ENCODE measurements at places on chromosomes 6 and 20. TPM values are rescaled to one million over a fixed set of nuclear protein-coding genes. Genes with fewer than 3 reads are reported as not detected.

SOX18 gene
- not detected for total RNA-seq

CASS4 gene
- total RNA-seq = 12.9 TPM

GLP1R gene
- total RNA-seq = not detected

DNA sequence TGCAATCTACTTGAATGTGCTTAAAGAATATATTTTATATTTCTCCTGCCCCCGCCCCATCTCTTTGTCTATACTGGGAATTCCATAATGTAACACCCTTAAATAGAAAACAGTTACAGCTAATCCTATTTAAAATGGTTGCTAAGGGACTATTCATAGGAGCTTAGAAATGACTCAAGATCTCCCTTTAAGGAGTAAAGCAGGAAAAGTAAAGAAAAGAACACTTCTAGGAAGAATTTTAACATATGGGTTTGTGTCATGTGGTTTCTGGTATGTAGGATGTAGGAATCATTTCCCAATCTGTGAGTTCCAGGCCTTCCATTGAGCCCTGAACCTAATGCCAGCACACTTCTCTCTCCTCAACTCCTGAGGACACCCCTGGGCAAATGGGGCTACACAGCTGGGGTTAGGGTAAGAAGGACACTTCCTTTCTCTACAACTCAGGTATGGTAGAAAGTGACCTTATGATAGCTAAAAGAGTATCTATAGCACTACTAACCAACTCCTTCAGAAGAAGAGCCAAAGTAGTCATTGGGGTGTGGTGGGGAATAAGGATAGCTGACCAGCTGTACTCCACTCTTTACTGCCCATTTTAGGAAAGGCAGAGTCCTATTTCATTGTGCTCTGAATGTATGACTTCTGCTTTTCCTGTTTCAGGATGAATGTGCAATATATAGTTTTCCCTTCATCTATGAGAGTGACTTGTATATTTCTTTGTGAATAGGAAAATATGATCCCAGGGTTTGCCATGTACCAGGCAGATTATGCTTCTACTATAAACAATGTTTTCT, 27.3 kb downstream of the RIMS1 start:
- H3K4me3 ChIP-seq = no peak overlapping the region
- no peaks in the 10 kb centered on the region for H3K27me3 ChIP-seq
- H3K36me3 ChIP-seq = no peaks in the 10 kb centered on the region
- no peak overlapping the region for H3K27ac ChIP-seq
- no peaks in the 10 kb centered on the region for H3K4me1 ChIP-seq

DNA sequence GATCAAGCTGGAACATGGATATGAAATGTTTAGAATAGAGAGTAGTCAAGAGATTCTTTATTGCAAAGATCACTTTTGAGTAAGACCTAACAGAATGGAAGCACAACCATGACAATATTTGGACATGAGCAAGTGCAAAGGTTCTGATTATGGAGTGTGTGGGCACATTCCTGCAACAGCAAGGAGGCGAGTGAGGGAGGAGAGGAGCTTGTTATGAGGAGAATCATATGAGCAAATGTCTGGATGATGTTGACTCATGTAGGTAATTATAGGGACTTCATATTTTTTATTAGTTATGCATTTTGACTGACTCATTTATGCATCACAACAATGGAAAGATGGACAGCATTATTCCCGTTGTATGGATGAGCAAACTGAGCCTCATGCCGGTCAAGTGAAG, 100.8 kb upstream of the SLC35B3 start:
- no peak overlapping the region for H3K27ac ChIP-seq
- no peak for DNase-seq
- H3K36me3 ChIP-seq = no peaks in the 10 kb centered on the region
- no peak overlapping the region for H3K4me3 ChIP-seq
- peaks cover 9% of the 10 kb centered on the region for H3K27me3 ChIP-seq
- no peaks in the 10 kb centered on the region for H3K4me1 ChIP-seq

DNA sequence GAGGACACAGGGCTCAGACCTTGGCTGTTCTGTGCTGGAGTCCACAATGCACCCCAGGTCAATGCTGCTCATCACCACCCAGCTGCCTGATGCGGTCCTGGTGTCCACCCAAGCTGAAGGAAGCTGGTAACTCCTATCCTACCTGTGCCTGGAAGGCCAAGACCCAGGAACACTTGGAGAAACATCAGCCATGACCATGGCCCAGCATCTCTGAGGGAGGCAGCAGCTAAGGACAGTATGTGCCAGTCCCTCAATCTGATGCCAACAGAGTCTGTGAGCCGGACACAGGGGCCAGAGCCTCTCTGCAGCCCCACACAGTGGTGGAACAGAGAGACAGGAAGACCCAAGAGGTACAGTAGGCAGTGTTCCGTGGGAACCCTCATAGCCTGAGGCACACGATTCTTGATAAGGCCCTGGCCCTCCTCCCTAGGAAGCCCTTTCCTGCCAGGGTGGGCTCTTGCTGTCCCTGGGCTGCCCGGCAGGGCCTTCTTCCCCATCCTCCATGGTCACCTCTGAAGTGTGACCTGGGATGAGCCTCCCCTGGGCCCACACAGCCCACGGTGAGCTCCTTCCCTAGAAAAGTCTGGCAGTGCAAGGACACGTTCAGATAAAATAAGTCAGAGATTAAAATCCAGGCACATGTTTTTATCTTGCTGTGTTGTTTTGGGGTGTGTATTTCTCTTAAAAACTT, 170.7 kb downstream of the THBS2 start:
- H3K27ac ChIP-seq = no peak overlapping the region
- no peaks in the 10 kb centered on the region for H3K4me1 ChIP-seq
- no peak for DNase-seq
- H3K4me3 ChIP-seq = no peak overlapping the region

GRCh38 chr6:41466437-41466990, 79.7 kb upstream of the FOXP4 start:
- H3K4me1 ChIP-seq = peaks cover 9% of the 10 kb centered on the region
- H3K4me3 ChIP-seq = no peak overlapping the region
- H3K27ac ChIP-seq = no peak overlapping the region
- H3K27me3 ChIP-seq = peaks cover 49% of the 10 kb centered on the region
- DNase-seq = no peak

- H3K36me3 ChIP-seq = no peaks in the 10 kb centered on the region
- DNase-seq = no peak
- H3K27ac ChIP-seq = no peak overlapping the region
- H3K4me1 ChIP-seq = peaks cover 10% of the 10 kb centered on the region
- peaks cover 2% of the 10 kb centered on the region for H3K27me3 ChIP-seq
These were observed 10.2 kb upstream of the PEDS1 start for GRCh38 chr20:50163570-50164317.

DNA sequence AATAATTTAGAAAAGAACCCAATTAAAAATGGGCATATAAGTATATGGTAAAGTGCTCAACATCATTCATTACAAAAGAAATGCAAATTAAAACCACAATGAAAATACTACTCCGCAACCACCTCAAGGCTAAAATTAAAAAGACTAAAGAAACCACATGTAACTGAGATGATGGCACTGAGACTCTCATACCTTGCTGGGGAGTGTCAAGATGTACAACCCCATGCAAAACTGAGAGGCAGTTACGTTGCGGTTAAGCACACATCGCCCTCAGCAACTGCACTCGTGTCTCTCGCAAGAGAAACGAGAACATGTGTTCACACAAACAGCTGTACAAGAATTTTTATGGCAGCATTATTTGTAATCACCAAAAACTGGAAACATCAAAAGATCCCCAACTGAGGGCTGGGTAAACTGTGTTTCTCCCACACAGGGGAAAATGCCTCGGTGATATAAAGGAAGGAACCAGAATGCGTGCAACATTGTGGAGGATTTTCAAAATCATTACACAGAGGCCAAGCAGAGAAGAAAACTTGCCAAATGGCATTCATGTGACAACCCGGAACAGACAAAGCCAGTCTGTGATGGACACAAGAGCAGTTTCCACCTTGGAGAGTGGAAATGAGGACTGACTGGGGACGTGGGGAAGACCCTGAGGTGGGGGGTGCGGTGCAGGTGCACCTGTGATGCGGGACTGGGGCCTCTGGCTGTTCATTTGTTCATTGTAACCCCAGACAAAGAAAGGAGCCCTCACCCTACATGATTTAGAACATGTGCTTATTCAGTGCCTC, 144.9 kb downstream of the WDR27 start:
- H3K27ac ChIP-seq = no peak overlapping the region
- DNase-seq = no peak
- H3K4me3 ChIP-seq = peak overlapping the region; percentile 1
- H3K27me3 ChIP-seq = peaks cover 1% of the 10 kb centered on the region

GRCh38 chr6:52575502-52575892, 1.4 kb downstream of the TRAM2 start:
- H3K4me3 ChIP-seq = peak overlapping the region; percentile 74
- peaks cover 55% of the 10 kb centered on the region for H3K4me1 ChIP-seq
- no peaks in the 10 kb centered on the region for H3K27me3 ChIP-seq

DNA sequence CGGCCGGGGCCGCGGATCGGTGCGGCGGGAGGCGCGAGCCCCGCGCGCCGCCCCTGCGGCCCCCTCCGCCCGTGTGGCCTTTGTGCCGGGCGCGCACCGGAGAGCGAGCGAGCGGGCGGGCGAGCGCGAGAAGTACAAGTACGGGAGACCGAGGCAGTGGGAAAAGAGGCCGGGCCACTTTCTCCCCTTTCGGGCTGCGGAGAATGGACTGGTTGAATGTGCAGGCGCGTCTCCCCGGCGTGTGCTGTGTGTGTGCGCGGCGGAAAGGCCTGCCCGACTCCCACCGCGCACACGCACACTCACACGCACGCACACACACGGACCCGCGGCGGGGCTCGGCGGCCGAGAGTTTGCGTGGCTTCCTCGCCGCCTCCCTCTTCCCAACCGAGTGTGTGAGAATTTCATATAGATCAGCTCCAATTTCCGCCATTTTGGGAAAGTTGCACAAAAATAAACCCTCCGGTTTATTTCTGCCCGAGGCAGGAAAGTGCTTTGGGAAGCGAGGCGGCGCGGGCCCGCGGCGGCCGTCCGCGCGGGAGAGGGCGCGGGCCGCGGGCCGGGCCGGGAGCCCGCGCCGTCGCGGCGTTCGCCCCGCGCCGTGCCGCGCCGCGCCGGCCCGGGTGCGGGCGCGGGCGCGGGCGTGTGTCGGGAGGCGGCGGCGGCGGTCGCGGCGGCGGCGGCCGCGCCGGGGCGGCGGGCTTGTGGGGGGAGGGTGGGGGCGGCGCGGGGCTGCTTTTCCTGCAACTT, 1.1 kb downstream of the L3MBTL3 start:
- peaks cover 7% of the 10 kb centered on the region for H3K36me3 ChIP-seq
- H3K4me1 ChIP-seq = peaks cover 21% of the 10 kb centered on the region
- H3K4me3 ChIP-seq = peak overlapping the region; percentile 95
- H3K27me3 ChIP-seq = no peaks in the 10 kb centered on the region
- DNase-seq = peak; percentile 8
- peak overlapping the region; percentile 99 for H3K27ac ChIP-seq
